ENCODE measurements at places on chromosomes 6 and 20.

DNA sequence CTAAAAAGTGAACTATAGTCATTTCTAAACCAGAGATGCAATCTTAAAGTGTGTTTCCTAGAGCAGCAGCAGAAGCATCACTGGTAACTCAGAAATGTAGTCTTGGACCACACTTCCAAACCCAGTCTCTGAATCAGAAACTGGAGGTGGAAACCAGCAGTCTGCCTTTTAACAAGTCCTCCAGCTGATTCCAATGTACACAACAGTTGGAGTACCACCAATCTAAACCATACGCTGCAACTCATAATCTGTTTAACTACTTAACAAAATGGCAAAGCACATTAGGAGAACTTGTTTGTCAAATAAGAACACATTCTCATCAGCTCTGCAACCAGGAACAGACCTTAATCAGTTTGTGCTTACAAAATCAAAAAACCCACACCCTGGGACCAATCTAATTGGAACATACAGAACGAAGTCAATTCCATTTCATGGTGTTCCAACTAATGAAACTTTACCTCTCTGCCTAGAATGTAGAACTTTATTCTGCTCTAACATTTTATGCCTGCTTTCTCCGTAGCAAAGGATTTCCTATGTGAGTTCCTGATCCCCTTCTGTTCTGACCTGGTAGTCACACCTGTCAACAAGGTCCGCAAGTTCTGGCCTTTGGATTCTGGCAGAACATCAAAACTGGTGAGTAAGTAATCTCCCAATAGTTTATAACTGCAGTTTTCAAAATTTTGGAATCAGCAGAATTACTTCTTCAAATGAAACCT, 390.4 kb downstream of the HTR1B start:
- DNase-seq = no peak

DNA sequence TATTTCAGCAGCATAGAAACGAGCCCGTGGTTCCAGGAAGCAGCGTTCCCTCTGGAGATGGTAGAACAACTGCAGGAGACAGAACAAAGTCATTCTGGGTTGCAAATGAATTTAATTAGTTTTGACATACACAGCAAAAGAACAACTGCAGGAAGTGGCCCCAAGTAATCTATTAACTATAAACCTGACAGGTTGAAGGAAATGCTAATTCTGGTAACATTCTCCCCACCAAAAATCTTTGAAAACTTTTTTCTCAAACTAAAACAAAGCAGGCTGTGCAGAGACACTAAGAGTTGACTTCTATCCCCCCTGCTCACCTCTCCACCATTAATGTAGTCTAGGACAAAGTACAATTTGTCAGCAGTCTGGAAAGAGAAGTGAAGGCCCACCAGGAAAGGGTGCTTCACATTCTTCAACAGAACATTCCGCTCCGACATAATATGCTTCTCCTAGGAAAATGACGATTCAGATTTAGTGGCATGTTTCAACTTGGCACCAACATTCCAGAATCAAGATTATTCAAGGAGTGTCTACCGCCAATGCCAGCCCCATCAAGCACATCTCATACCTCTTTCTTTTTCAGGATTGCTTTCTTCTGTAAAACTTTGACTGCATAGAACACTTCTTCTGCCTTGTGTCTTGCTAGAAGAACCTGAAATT, 120.4 kb upstream of the SLC2A12 start:
- no peak for DNase-seq

- no peak for DNase-seq
Measured at GRCh38 chr6:109894181-109894580, 83.9 kb upstream of the GPR6 start.

DNA sequence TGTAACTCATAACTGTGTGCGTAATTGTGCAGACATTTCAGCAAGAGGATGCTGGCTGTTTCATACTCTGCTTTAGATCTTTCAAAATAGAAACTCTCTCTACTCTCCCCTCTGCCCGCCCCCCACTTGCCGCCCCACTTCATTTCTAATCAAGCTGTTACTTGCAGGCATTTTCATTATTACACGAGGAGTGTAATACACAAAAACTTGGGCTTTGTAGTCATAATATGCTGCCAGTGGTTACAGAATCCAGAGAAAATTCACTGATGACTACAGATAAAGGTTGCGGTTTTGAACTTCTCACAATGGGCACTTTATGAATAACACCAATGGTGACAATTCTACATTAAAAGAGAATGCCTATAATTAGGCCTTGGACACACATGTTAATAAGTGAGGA, 194.0 kb upstream of the POU3F2 start:
- no peak for DNase-seq

DNA sequence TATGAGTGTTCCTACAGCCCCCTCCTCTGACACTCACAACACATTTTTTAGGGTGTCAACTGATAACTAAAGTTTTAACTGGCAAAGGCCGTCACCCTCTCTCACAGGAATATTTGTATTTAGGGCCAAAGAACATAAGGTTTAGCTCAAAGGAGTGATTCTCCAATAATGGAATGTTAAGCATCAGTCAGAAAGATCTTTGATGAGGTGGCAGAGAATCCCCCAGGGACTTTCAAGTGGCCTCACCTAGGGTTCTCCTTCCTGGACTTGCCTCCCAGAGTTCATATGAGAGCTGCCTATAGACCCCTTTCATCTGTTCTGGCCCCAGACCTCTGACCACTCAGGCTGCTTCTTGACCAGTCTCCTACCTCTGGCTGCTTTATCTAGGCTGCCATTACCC, 7.4 kb upstream of the SCUBE3 start:
- DNase-seq = no peak

DNA sequence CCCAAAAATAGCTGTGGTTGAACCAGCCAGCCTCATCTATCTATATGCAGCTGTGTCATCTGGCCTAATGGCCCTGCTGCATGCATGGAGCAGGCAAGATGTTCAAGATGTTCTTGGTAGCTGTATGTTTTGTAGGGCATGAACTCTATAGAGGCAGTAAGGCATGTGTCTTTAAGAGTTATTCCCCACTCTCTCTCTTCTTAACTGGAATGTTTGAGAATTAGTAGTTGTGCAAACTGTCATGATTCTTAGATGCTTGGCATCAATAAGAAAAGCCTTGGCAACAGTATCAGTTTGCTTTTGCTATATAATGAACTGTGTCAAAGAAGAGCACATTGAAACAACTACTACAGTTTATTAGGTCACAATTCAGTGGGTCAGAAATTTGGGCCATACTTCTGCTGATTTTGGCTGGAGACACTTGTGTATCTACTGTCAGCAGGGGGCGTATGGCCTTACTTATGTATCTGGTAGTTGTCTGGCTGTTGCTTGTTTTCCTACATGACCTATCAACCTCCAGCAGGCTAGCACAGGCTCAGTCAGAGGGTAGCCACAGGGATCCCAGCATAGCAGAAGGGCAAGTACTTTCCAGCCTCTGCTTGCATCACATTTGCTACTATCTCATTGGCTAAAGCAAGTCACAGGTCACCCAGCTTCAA, 56.1 kb upstream of the LAMP5 start:
- peak; percentile 29 for DNase-seq

GRCh38 chr6:36765594-36766398, 68.2 kb downstream of the RAB44 start:
- peak; percentile 79 for DNase-seq

- DNase-seq = no peak
Measured at GRCh38 chr6:68657374-68658139, 22.5 kb downstream of the ADGRB3 start.

DNA sequence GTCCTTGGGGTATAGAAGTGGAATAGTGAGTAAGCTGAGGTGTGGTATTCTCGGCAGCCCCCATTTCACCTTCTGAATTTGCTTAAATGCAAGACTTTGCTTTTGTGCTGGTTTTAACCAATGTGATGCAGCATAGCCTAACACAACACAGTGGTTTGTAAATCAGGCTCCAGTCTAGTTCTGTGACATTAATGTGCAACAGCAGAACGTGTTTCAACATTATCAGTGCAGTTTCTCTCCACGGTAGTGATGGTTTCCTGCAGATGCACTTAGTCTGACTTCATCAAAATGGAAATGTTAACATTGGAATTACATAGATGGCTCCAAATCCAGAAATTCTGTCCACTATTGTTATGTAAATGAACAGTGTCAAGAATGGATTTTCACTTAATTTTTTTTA, 139.5 kb downstream of the ZFAND3 start:
- DNase-seq = no peak

GRCh38 chr20:48128436-48128835, 343.2 kb upstream of the SULF2 start:
- DNase-seq = no peak

Data from HuH-7.5 (cell line).